Chondrocyte (in vitro differentiated cells): ENCODE measurements at places on chromosomes 12 and 14.

DNA sequence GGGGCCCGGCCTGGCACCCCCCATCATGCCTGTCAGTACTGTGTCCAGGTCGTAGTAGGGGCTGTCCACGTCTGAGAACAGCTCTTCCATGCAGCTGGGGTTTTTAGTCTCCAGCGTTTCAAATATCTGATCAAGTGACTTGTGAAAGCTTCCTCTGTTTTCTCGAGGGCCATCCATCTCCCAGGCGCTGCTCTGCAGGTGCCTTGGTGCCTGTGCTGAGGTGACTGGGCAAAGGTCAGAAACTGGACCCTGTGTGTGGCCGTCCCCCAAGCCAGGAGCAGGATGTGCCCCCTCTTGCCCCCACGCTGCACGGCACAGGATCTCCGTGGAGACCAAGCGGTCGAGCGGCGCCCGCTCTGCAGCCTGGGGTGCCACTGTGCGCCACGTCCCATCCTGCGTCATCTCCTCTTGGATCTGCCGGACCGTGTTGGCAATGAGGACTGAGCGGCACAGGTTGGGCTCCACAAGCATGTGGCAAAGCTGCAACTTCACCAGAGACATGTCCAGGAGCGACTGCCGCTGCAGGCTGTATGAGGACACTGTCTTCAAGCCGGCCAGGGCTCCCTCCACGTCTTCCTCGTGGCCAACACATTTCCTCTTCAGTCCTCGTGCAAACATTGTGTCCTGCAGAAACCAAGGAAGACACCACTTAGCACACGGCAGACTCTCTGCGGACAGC is 9.4 kb downstream of the CDCA4 start:
- no peak for DNase-seq
- H3K36me3 ChIP-seq: peaks cover 7% of the 10 kb centered on the region
- peak overlapping the region; percentile 13 for H3K27ac ChIP-seq
- peaks cover 44% of the 10 kb centered on the region for H3K4me1 ChIP-seq
- H3K27me3 ChIP-seq: no peaks in the 10 kb centered on the region

DNA sequence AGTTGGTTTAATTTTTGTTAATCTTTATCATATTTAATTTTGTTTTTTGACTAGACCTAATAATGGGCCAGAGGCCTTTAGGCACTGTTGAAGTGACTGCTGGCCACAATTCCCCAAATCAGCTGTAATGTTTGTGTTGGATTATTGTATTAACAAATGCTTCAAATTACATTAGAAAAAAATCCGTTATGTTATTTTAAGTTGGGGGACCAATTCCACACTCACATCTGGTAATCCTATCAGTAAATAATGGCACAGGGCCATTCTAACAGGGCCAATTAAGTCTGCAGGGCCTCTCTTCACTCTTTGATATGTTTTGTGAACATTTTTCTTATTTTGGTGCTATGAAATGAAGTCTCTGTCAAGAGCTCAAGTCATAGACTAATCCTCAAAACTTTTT is 39.6 kb downstream of the CHST11 start:
- no peaks in the 10 kb centered on the region for H3K36me3 ChIP-seq
- H3K4me3 ChIP-seq: no peak overlapping the region
- no peak for DNase-seq
- peaks cover 26% of the 10 kb centered on the region for H3K4me1 ChIP-seq

DNA sequence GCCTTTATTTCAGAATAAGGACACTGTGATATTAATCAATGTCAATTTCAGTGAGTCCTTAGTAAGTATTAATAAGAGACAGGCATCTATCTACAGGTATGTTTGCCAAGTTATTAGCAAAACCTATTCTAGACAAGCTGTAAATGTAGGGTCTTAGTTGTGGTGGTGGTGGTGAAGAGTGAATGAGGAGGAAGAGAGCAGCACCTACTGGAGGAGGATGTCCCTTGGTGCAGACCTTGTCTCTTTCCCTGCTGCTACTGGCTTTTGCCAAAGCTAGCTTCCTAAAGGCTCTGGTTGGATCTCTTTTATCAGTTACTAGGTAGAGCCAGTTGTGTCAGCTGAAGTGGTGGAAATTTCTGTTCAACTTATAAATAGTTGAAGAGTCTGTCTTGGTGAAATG is 304.8 kb upstream of the ATP2B1 start:
- H3K4me1 ChIP-seq: peaks cover 26% of the 10 kb centered on the region
- no peak overlapping the region for H3K27ac ChIP-seq
- H3K4me3 ChIP-seq: no peak overlapping the region

DNA sequence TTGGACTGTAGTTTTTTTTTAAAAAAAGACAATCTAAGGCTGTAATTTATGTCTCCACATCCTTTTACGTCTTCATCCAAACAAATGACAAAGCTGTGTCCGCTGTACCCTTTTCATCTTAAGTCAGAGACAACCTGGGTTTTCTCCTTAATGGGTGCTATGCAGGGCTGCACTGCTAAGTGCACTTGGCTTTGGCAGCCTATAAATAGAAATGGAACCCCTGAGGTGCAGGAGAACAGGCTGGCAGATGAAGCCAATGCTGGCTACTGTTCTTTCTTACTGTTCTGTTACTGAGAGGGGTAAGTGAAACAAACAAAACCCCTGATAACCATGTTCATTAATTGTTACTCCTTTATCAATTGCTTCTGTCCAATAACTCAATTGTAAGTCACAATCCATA is 47.1 kb upstream of the KICS2 start:
- no peaks in the 10 kb centered on the region for H3K27me3 ChIP-seq
- no peak for DNase-seq
- H3K4me1 ChIP-seq: no peaks in the 10 kb centered on the region
- no peaks in the 10 kb centered on the region for H3K36me3 ChIP-seq
- H3K27ac ChIP-seq: no peak overlapping the region

DNA sequence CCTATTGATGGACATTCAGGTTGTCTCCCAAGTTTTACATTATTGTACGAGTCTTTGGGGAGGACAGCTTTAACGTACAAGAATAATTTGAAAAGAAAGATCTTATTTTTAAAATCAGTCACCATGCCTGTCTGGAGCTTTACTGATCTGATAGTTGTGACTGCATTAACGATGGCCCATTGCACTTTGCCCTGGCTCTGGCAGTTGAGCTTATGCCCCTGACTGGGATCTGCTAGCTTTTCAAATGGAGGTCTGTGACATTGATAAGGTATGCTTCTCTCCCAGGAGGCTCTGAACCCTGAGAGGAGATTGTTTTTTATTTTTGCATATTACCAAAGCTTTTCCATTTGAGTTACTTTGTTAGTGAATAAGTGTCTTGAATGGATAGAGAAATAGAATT is 17.9 kb upstream of the RAB3IP start:
- H3K27me3 ChIP-seq: no peaks in the 10 kb centered on the region
- H3K27ac ChIP-seq: no peak overlapping the region
- H3K4me1 ChIP-seq: peaks cover 10% of the 10 kb centered on the region
- peaks cover 2% of the 10 kb centered on the region for H3K36me3 ChIP-seq
- no peak overlapping the region for H3K4me3 ChIP-seq

GRCh38 chr14:91138511-91139359 is 24.9 kb downstream of the DGLUCY start:
- H3K4me3 ChIP-seq: no peak overlapping the region
- DNase-seq: no peak
- H3K4me1 ChIP-seq: peaks cover 8% of the 10 kb centered on the region
- H3K27ac ChIP-seq: no peak overlapping the region
- peaks cover 2% of the 10 kb centered on the region for H3K27me3 ChIP-seq
